ENCODE measurements at places on chromosomes 2 and 18.

DNA sequence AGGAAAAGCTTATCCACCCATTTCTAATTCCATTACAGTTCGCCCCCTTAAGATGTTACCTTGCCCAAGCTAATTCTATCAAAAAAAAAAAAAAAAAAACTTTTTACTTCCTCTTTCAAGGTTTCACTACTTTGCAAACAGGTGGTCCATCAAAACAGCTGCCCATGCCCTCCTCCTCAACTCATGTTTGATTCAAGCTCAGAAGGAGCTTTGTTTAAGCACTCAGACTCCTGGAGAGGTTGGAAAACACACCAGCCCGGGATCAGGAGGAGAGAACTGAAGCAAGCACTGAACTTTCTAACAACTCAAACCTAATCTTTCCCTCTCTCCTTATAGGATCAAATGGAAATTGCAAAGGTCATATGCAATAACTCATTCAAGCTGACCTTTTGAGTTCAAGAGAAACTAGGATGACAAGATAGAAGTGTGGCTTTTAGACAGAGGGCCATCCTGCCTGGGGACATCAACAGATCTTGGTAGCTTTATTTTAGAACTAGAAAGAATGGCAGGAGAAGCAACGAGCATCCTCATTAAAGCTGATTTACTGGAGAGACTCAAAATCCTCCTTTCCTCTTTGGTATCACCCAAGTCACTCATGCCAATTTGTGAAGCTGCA lies 28.3 kb upstream of the FZD7 start:
- no peak for DNase-seq

GRCh38 chr2:195622966-195623365 lies 34.1 kb upstream of the SLC39A10 start:
- no peak for DNase-seq

DNA sequence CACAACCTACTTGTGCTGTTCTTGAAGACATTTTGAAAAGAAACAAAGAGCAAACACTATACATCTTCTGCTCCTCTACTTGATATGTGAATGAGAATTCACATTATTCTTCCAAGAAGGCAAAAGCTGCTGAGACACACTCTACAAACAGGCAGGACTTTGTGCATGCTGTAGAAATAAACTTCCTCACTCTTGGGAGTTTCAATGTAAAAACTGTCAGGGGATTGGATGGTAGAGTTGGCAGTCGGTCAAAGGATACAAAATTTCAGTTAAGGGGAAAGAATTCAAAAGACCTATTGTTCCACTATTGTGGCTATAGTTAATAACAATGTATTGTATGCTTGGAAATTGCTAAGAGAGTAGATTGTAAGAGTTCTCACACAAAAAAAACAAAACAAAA lies 196.3 kb downstream of the MC4R start:
- DNase-seq: no peak

DNA sequence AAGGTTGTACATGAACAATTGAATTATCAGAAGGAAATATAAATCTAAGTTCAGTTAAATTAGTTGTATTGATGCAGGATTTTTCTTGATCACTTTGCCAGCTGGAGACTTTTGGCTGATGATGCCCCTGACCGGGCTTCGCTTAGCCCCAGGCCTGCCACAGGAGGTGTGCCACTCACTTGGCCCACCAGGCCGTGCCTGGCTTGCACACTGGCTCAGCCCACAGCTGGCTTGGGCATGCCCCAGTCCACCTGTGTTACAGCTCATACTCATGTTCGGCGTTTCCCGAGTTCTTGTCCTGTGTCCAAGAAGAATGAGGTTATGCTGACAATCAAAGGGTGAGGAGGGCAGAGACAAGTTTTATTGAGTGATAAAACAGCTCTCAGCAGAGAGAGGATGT lies 773.9 kb upstream of the FANCL start:
- DNase-seq: no peak

DNA sequence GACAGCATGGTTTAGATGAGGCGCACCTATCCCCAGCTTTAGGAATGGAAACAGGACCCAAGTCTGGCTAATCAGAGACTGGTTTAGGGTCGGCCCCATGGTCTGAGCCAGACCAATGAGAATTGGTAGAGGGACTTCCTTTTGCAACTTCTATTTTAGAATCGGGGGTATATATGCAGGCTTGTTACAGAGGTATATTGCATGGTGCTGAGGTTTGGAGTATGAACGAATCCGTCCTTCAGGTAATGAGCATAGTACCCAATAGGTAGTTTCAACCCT lies 1.5 kb upstream of the BOLA3 start:
- DNase-seq: no peak

DNA sequence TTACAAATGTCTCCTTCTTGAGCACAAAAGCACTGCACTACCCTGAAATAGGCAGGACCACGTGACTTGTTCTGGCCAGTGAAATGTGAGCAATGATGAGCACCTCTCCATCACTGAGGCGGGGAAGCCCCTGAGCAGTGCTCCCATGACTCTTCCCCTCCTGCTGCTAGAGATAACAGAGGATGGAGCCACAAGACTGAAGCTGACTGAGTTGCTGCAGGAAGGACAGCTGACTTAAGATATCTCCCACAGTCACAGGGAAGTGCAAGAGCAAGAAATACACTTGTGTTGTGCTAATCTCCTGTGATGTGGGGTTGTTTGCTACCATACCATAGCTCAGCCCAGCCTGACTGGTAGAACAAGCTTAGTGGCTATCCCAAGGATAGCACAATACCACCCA lies 38.7 kb downstream of the STK39 start:
- no peak for DNase-seq

DNA sequence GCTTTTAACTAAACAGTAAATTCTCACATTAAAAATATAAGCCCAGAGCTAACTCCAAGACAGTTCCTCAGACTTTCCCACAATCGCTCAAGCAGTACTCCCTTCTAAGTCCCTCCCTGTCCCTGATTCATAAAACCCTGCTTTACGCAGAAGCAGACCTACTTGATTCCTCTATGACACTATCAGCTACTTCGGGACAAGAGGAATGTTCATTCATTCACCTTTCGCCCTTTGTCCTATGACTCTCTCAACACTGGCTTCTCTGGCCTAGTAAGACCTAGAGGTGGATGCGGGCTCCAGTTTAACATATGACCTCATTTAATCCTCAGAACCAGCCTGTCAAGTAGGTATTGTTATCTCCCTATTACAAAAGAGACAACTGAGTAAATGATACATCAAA lies 10.2 kb downstream of the LPIN2 start:
- DNase-seq: no peak

GRCh38 chr2:12163866-12164265 lies 417.4 kb downstream of the LPIN1 start:
- DNase-seq: no peak

GRCh38 chr18:51345848-51346391 lies 148.4 kb upstream of the MEX3C start:
- DNase-seq: no peak

GRCh38 chr2:31187166-31187565 lies 30.1 kb downstream of the CAPN14 start:
- no peak for DNase-seq

All from effector memory CD8-positive, alpha-beta T cell (primary cell).